ENCODE measurements at places on chromosomes 13 and 19.

DNA sequence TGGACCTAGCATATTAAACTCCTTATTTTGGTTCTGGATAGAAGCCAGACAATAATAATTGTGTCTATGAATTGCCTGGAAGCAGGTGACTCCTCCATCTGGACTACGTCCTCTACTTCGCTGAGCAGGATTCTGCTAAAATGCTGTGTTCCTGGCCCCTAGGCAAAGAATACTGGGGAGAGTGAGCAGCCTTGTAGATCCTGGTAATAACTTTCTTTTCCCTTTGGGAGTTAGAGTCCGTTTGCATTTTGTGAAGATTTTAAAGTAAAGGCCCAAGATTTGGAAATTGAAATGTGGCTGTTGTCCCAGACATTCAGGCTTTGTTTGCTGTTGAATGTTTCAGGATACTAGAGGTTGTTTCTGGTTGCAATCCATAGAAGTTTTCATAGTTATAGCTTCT is 511.9 kb upstream of the KLF12 start:
- no peak for DNase-seq

GRCh38 chr13:44243198-44243857 is 130.3 kb upstream of the SERP2 start:
- peak; percentile 57 for DNase-seq

GRCh38 chr13:65855242-65855805 is 1374.8 kb downstream of the PCDH9 start:
- DNase-seq: peak; percentile 11

GRCh38 chr19:7866399-7867091 is 7.6 kb downstream of the PRR36 start:
- no peak for DNase-seq

DNA sequence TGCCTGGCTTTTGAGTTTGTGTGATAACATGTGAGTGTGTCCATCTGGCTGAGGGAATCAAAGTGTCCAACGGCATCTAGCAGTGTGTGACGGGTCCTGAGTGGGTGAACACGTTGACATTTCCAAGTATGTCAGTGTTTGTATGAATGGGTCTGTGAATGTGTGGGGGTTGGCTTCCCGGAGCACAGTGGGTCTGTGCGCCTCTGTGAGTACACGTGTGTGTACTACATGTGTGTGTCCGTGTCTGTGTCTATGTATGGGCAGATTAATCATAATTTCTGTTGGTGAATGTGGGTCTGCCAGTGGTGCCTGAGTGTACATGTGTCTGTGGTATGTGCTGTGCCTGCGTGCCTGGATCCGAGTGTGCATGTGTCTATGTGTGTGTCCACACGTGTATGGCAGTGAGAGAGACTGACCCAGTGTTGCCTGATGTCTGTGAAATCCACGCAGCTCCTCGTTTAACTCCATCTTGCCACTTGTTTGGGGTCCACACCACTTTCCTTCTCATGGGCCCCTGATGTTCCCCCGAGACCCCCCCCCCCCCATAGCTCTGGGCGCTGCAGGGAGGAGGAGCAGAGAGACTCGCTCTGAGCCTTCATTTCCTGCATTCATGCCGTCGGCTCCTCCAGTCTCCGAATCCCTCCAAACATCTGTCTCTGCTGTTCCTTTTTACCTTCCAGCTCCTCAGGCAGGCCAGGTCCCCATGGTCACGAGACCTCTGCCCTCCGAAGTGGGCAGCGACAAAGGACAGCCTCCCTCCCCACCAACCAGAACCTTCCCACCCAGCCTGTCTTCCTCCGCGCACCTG is 5.3 kb downstream of the CCDC8 start:
- DNase-seq: no peak

- no peak for DNase-seq
Measured at GRCh38 chr19:54439174-54439851, 9.7 kb upstream of the LENG8 start.

- DNase-seq: peak; percentile 79
Measured at GRCh38 chr13:41008349-41008980, 10.7 kb downstream of the ELF1 start.

All from fibroblast of the aortic adventitia (primary cell).